OCI-M1 (cell line): ENCODE measurements at places on chromosomes 5 and 9.

DNA sequence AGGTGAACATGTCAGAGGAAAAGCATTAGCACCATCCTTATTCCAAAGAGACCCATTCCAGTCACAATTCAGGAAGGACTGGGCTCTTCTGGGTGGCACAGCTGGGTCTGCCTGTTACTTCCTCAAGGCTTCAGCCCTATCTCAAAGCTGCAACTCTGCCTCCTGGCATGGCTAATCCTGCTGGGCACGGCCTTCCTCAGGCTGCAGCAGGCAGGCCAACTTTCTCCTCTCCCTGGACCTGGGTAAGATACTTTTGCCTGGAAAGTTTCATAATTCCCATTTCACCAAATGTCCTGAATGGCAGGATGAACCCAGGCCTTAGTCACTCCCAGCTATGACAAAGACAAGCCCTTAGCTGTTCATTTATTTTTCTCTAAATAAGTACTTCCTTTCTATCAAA is 50.1 kb downstream of the MACROH2A1 start:
- DNase-seq, result no peak

DNA sequence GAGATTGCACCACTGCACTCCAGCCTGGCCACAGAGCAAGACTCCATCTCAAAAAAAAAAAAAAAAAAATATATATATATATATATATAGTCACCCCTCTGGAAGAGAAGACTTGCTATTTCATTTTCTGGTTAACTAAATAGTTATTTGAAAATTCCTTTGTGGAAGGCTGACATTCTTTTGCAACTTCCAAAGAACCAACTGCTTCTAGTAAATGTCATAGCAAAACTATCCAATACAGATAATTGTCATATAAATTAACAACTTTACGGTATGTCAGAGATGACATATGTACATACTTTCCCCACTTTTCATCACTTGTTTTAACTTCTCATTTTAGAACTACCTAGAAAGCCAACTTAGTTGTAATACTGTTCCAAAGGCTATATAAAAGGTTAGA is 50.9 kb downstream of the PRUNE2 start:
- no peak for DNase-seq

- DNase-seq, result no peak
Observed at GRCh38 chr5:151632524-151632923, 41.4 kb upstream of the FAT2 start.

DNA sequence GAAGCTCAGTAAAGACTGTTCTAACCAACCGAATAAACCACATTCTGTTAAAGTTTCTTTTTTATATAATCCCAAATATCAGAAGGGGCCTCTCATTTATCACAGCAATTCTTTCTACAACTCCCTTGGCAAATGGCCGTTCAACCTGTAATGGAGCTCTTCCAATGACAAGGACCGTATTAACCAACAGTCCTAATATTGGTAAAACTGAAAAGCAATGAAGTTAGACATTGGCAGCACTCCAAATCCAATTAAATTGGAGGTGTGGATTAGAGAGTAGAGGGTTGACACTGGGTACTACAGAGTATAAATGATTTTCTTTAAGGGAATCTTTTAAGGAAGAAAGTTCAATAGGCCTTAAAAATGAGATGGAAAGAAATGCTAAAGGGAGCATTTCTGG is 842 bp downstream of the TMED7 start:
- no peak for DNase-seq

DNA sequence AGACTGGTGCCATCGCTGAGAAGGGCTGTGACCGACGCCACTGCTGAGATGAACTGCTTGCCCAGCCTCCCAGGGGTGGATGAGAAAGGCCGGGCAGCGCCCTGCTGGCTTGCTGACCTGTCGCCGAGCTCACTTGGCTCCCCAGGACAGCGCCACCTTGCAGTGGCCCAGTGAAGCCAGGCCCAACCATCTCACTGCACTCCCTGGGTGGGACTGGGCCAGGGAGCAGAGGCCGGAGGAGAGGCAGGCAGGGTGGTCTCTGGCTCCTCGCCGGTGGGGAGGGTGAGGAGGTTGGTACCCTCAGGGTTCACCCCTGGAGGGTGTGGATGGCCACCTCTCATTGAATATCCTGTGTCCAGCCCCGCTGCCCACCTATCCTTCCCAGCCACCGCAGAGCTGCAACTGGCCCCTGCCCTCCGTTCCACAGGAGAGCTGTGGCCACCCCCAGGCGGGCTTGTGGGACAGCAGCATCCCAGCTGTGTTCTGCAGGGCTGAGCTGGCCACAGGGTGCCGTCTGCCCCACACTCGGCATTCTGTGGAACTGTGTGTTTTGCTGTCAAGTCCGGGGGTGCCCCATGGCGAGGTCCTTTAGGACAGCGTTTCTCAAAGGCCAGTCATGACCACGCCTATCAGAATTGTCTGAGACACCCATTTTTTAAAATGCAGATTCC is 41.0 kb upstream of the FCN2 start:
- DNase-seq, result no peak

DNA sequence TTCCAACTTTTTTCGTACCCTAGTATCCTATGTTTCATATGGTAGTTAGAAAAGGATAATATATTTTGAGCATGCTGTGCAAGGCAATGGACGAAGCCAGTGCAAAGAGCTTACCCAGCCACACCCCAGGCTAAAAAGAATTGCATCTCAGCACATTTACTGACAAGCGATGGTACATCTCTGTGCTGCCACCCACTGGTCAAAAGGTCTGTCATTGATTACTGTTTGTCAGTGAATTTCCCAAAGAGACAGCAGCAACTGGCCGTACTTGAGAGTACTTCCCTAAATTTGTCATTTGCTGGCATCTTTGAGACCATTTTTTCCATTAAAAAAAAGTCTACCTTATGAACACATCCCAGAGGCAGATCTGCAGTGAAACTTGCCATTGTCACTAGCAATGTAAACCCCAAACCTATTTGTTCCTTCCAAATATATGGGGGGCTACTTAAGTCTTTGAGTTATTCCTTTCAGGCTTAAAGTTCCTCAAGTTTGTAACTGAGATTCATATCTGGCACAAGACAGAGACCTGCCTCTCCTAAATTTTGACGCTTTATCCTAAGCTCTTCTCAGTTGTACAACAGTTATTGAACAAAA is 184.3 kb downstream of the CTNND2 start:
- DNase-seq, result peak; percentile 76

GRCh38 chr9:7976856-7977255 is 177.3 kb upstream of the DMAC1 start:
- peak; percentile 98 for DNase-seq

DNA sequence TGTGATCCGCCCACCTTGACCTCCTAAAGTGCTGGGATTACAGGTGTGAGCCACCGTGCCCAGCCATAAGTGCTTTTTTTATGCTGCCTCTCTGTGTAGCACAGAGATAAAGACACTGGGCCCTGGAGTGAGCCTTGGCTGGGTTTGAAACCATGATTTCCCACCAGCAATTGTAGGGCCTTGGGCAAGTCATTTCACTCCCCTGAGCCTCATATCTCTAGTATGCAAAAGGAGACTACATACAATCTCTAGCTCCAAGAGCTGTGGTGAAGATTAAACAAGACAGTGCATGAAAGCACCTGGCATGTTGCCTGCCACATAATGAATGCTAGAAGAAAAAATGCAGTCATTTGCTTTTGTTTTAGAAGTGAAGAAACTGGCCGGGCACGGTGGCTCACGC is 3.9 kb downstream of the FABP6 start:
- DNase-seq, result peak; percentile 28

DNA sequence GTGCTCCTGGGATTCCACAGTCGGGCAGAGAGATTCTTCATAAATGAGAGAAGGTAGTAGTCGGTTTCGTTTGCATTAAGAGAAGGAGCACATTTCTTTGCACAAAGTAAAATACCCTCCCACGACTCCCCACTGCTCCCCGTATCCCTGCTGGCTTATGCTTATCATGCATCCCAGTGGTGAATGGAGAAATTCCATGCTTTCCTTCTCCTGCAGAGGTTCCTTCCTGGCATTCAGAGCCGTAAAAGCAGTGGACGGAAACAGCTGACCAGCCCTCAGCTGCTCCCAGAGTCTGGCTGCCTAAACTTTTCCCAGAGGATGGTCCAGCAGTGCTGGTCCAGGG is 93.1 kb downstream of the C9orf152 start:
- DNase-seq, result no peak

GRCh38 chr9:112332214-112332613 is 1.2 kb downstream of the PTBP3 start:
- peak; percentile 69 for DNase-seq

DNA sequence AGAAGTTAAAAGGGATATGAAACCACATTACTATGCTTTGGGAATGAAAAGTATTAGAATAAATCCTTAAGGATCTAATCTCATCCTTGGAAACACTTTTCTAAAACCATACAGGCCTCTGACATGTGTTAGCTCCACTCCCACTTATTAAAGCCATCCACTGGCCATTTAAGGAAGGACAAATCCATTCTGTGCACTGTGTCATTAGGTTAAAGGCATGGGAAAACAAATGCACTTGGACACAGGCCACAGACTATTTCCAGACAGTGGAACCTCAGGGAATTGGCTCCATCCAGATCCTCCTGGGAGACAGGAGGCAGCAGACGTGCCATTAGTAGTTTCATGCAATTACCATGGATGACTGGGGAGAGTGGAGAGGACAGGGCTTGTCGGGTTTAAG is 454.9 kb downstream of the ENC1 start:
- no peak for DNase-seq

- no peak for DNase-seq
Observed at GRCh38 chr5:130488252-130488651, 584.0 kb downstream of the CHSY3 start.

- peak; percentile 76 for DNase-seq
Observed at GRCh38 chr5:160378330-160378729, 7.9 kb upstream of the C1QTNF2 start.

DNA sequence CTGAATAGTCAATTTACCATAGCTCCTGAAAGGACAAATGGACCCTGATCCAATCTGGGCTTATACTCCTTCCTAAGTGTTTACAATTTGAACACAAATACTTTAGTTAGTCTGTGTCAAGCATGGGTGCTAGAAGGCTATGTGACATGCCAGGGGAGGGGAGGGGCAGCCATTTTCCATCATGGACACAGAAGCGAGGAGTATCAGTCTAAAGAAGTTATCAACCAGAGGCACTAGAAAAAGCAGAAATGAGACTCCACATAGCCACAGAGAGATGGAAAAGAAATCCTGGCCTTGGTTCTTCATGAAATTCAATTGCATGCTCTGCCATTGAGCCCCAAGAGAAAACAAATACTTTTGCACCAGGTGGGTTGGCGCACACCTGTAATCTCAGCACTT is 61.8 kb downstream of the NR6A1 start:
- DNase-seq, result no peak

- DNase-seq, result peak; percentile 34
Observed at GRCh38 chr9:111029260-111029659, 9.0 kb downstream of the LPAR1 start.

DNA sequence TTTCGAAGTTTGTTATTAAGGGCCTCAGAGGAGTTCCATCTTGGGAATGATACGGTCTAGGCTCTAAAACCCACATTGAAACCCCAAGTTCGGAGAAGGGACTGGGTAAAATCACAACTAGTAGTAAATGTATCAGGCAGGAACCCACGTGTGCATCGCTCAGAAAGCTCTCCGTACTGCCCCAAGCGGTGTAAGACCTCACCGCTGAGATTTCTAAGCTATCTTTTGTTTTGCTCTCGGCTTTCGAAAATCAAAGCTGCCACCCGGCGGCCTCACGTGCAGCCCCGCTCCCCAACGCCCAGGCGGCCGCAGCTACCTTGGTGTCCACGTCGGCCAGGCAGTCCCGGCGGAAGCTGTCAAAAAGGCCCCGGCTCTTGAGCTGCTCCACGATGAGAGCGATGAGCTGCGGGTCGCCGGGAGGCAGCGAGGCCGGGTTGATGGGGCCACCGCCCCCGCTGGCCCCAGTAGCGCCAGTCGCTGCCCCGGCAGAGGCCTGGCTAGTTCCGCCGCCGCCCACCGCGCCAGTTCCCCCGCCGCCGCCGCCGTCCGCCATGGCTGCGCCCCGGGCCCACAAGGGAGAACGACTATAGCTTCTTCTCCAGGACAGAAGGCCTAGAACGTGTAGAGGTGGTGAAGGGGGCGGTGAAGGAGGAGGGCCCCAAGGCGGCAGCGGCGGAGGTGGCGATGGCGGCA is 420 bp downstream of the BOD1 start:
- DNase-seq, result peak; percentile 87

DNA sequence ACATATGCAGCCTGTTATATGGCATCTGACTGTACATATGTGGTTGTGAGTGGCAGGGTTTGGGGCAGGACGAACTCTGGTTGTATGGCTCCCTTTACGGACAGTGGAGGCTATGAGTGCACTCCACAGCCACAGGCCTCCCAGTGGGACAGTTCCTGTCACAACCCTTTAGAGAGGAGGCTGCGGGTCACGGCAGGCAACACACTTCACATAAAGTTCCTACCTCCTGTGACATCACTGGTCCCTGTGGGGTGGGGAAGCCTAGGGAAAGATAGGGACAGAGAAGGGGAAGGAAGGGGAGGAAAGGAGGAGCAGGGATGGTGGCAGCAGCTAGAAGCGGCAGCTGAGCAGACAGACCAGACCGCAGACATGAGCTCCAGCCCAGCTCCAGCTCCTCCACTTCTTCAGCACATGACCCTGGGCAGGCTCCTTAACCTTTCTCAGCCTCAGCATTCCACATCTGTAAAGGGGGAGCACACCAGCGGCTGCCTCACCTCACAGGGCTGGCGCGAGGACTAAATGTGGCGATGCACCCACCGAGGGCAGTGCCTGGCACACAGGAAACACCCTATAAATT is 27.4 kb upstream of the CORO2A start:
- DNase-seq, result no peak

DNA sequence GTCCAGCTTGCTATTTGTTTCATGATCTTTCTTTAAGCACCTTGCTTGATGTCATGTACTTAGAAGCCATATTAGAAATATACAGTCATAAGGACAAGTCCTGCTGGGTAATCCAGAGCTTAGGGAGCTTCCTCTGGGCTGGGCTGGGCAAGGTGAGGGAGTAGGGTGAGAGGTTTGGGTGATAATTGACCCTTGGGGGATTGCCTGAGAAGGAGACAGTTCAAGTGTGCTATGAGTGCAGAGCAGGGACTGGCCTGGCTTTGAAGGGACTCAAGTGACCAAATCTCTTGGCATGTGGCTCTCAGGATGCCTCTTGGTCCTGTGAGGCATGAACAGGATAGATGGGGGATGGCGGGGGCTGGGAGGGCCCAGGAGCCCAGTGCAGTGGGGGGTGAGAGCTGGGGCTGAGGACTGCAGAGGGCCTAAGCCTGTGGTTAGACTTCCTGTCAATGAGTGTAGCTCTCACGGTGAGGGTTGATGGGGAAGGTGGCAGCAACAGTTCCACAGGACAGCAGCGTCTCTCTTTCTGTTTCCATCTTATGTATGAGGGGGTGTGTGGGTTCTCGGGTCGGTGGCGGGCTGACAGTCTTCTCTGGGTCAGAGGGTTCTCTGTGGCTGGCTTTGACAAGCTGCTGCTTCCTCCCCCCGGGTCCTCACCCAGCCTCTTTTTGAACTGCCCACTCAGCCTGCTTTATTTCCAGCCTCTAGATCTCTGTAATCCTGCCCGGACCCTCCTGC is 53.5 kb downstream of the RGS3 start:
- DNase-seq, result no peak

DNA sequence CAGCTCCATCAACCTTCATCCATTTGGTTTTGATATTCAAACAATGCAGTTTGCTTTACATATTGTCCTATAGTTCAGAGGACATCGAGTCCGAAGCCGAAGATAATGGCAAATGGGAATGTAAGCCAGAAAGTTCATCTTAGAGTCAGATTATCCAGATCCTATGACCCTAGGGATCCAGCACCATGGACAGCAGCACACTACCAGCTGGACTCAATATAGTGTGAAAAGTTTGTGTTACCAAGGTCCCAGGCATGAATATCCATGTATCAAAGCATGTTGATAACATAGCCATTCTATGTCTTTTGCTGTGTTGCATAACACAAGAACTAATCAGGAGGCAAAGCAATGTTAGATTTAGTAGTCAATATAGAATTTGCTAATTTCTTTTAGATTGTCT is 46.3 kb downstream of the FSTL4 start:
- DNase-seq, result peak; percentile 31

- no peak for DNase-seq
Observed at GRCh38 chr5:16780325-16780724, 155.8 kb downstream of the MYO10 start.
